NCI-H345 (cell line): ENCODE measurements at places on chromosomes 11 and 22.

GRCh38 chr11:64891215-64891848 is 12.9 kb upstream of the EHD1 start:
- DNase-seq = no peak

DNA sequence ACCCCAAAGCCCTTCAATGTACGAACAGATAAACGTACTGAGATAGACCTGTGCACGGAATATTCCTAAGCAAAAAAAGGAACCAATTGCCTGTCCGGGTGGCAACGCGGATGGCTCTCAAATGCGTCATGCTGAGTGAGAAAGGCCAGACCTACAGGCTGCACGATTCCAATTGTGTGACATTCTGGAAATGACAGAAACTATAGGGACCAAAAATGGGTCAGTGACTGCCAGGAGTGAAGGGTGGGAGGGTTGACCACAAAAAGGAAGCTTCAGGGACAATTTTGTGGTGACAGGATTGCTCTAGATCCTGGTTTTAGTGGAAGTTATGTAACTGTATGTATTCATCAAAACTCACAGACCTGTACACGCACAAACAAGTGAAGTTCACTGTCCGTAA is 24.0 kb upstream of the SYT8 start:
- no peak for DNase-seq

- no peak for DNase-seq
These were observed 59.4 kb downstream of the KDM2A start for GRCh38 chr11:67178421-67178820.

- DNase-seq = no peak
These were observed 71.3 kb downstream of the TSPAN18 start for GRCh38 chr11:44797886-44798606.

GRCh38 chr11:128707681-128708080 is 13.8 kb downstream of the FLI1 start:
- no peak for DNase-seq
